PC-3 (cell line): ENCODE measurements at places on chromosomes 2 and 18. TPM values are rescaled to one million over a fixed set of nuclear protein-coding genes. Genes with fewer than 3 reads are reported as not detected.

RAMP1 gene
- total RNA-seq = 210 and 248 TPM in 2 replicates

ERMN gene
- not detected in 2 replicates for total RNA-seq

CXCR1 gene
- not detected in 2 replicates for total RNA-seq

PLCL1 gene
- not detected in 2 replicates for total RNA-seq

INO80B gene
- total RNA-seq = 26.2 and 34.6 TPM in 2 replicates

CFAP65 gene
- total RNA-seq = 0.17 and 0.18 TPM in 2 replicates
